Activated CD4-positive, alpha-beta T cell treated with anti-CD3 and anti-CD28 coated beads, Interleukin-2, amount 50 U/mL, for 24 hours (primary cell): ENCODE measurements at places on chromosomes 2 and 18.

- DNase-seq: no peak
These were observed 499.9 kb upstream of the SPHKAP start for GRCh38 chr2:228681426-228681825.

- no peak for DNase-seq
These were observed 145.8 kb downstream of the MCFD2 start for GRCh38 chr2:46769809-46770208.

DNA sequence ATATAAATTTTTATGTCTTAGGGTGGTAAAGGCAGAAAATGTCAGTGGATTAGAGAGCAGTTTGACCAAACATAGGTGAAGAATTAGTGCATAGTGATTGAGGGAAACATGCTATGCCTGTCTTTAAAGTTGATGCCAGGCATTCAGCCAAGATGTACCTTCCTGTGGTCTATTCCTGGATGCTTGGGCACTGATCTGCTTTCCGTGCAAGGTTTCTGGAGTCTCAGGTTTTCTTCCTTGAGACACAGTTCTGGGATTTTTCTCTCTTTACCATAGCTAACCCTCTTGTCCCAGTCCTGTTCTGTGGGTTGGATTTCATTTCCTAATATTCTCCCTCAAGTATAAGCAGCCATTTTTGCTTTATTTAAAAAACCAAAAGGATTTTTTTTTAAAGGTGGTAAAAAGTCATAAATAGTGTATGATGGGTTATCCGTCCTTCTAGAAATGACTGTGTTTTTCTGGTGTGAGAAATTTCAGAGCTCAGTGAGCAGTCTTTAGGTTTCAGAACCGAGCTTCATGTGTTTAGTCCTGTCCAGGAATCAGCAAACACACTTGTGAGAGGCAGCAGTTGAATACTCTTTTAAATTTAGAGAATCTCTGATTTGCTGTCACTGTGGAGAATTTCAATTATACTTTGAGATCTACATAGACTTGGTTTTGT, 43.0 kb upstream of the CYBRD1 start:
- DNase-seq: no peak

- no peak for DNase-seq
These were observed 283.7 kb upstream of the VWC2L start for GRCh38 chr2:214127170-214127569.

DNA sequence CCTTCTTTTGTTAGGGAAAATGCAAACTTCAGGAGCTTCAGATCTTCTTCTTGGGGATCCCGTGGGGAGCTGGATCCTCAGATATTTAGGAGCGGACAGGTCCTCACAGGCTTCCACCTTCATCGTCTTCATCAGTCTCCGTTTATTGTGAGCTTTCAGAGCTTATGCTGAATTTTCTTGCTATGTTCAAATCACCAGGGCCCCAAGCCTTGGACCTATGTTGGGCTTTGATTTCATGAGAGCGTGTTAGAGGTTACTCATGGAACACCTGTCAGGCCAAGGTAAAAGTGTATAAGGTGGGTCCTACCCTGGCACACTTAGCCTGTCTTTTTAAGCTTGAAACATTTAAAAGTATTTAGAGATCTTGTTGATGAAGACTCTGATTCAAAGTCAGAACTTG, 212.9 kb downstream of the FAM210A start:
- no peak for DNase-seq

DNA sequence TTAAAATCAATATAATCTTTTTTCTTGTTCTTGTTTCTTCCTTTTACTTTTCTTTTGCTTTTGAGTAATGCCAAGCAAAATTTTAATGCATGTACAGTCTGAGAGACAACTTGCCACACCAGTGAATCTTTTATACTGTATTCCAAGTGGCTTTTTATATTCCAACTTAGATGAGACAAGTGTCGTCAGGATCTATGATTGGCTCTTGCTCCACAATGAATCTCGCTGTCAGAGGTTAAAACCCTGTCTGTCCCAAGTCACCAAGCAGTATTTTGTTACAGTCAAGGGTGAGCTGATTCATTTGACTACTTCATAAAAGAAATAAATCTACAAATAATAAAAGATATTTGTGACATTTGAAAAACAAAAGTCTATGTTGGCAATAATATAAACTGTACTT, at the start of gene MSTN:
Gene MSTN (minus strand): TSS at position 129 of the 400 bp plus-strand sequence. CDS start 133 bp downstream, outside the sequence.
- no peak for DNase-seq

GRCh38 chr2:231336236-231336635, 59.3 kb upstream of the B3GNT7 start:
- no peak for DNase-seq

DNA sequence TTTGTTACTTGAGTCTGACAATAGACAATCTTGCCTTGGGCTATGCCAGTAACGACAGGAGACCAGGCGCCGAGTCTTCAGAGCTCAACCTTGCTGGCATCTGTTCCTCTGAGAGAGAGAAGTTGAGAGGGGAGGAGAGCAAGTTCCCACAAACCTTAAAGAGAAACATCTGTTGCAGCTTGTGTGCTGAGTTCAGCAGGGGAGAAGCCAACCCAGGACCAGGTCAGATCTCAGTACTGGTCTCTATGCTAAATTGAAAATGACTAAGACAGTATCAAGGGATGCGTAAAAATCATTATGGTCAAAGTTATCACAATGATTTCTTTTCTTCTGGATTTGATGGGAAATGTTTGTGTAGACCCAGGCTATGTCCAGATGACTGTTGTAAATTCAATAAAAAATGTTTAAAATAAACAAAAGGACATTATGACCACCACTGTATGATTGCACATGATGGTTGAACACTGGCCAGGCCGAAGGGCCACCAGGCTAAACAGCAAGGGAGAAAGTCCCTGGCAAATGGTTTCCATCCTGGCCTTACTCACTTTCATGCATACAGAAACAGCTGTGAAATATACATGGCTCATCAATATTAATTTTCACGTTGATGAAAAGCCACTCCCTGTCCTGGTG, 100.3 kb upstream of the PMAIP1 start:
- DNase-seq: no peak

DNA sequence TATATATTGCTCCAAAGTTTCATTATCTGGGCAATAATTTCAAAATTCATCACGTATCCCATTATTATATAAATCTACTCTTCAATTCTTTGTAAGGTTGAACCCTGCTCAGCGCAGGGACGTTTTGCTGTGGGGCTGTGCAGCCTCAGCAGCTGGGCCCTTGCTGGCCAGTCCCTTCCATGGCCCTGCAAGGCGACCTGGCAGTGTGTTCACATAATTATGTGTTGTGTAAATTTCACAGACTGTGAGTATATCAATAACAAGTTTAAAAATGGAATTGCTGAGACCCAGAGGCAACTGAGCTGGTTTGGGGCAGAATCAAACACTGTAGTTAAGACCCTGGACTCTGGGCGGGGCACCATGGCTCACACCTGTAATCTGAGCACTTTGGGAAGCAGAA, 16.1 kb upstream of the MAL start:
- DNase-seq: no peak

- no peak for DNase-seq
These were observed 26.5 kb downstream of the TTC32 start for GRCh38 chr2:19875280-19875679.

DNA sequence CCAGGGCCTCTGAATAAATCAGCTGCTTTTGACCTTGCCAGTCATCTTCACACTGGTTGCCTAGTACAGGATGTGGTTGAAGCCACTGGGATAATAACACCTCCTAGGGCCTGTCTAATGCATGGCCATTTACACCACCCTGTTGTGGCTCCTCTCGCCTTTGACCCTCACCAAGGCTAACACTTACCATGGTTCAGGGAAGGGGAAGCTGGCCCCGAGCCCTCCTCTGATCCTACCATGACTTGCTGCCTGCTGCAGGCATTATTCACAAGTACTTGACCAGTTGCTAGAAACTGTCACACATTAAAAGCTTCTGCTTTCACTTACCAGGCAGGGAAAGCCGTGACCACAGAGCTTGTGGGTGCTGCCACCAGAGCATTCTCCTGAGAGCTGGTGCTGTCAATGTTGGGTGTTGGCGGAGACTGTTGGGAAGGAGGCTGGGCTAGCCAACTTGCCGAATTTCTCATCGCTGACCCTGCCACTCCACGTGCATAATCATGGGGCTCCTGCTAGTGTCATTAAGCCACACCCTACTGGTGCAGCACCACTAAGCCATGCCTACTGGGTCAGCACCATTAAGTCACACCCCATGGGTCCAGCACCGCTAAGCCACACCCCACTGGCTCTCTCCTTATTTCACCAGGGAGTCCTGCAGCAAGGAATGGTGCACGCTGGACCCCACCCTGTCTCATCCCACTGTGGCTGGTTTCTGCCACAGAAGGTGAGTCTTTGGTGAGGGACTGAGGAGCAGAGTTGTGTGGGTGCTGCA, 47.0 kb upstream of the TTC39C start:
- DNase-seq: no peak

GRCh38 chr2:39696101-39696553, 30.4 kb downstream of the TMEM178A start:
- no peak for DNase-seq

GRCh38 chr18:12279781-12280531, 25.8 kb downstream of the CIDEA start:
- no peak for DNase-seq

DNA sequence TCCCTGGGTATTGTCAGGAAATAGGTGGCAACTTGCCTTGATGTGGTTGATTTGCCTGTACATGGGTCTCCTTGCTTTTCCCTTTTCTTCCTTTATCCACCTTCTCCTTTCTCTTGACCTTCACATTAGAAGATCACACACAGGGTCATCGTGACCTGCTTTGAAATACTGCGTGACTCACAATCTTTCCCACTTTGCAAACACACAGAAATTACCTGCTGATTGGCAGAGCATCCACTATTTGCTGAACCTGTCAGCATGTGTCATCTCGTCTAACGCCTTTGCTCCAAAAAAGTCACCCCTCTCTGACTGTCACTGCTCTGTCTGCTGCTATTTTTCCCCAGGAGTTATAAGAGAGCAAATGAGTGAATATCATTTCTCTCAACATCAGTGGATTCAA, 60.8 kb downstream of the MYO3B start:
- DNase-seq: no peak

DNA sequence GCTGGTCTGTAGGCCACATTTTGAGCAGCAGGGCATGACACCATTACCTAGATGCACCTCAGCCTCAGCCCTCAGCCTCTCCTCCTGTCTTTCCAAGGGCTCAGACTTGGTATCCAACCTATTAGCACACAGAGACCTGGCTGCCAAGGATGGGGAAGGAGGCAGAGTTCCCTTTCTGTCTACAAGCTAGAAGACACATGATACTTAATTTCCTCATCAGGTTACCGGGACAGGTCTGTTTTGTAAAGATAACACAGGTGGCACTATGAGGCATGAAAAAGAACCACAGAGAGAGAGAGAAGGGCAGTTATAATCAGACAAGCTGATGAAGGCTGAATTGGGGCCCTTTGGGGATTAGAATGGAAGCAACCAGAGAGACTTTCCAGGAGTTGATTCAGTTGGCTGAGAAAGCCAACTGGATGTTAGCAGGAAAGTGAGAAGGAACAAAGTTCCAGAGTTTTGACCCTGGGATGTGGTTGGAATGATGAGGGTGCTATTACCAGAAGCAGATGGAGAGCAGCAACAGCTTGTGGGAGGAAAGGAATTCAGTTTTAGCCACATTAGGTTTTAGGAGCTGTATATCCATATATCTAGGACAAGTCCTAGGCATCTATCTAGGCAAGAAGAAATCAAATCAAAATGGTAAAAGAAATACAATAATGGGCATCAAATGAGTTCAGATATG, 46.0 kb upstream of the RMND5A start:
- DNase-seq: no peak

DNA sequence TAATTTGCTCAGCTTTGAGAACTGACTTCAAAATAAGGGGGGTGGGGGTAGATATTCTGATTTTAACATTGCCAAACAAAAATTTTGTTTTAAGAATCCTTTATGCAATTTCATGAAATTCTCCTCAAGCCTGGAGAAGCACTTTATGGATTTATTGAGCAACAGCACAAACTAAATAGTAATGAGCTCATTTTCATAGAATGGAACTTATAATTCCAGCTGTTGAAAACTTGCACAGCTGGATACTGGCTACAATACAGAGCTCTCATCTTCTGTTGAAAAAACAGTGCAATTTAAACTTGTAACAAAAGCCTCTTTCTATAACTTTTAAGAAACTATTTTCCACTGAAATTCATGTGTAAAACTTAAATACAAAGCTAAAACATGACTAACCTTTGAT, 137.6 kb upstream of the FN1 start:
- DNase-seq: no peak

DNA sequence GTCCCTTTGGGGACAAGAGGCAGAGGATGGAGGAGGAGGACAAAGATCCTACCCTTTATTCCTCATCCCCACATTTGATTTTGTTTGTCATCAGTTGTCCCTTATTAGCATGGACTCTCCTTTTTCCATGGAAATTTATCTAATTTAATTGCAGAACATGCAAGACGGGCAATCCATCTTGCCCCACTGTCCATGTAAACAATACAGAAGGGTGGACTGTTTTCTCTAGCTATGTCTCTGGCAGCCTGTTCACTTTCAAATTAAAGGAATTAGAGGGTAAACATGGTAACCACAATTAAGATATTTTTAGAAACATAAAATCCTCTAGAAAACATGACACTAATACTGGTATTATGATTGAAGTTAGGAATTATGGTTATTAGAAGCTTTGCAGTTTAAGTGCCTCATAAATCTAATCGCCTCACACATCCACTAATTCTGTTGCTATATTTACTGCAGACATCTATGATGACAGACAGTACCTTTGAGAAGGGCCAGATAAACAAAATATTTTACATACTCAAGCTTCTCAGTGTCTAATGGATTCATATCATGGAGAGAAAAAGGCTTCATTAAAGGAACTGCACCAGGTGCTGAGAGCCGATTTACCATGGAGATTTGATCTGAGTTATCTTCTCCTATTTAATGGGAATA, 215.5 kb downstream of the LNPK start:
- DNase-seq: no peak

DNA sequence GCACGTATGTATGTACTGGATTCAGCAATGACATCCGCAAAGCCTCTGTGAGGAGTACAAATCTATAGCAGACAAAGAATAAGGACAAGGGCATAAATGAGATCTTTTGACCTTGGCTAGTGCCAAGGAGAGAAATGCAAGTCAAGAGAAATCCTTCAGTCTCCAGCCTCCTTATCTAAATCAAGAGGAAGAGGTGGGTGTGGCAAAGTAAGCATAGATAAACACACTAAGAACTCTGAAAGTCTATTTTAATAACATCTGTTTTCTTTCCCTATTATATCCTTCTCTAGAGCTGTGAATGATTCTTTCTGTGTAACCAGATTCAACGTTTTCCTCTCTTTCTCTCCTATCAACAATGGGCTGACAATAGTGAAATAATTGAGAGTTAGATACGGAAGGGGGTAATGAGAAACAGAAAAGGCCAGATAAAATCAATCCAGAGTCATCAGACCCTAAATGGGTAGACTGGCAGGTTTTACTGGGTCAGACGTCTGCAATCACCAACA, 118.5 kb upstream of the ZFP36L2 start:
- DNase-seq: no peak

- no peak for DNase-seq
These were observed 108.5 kb upstream of the RND3 start for GRCh38 chr2:150595803-150596470.

DNA sequence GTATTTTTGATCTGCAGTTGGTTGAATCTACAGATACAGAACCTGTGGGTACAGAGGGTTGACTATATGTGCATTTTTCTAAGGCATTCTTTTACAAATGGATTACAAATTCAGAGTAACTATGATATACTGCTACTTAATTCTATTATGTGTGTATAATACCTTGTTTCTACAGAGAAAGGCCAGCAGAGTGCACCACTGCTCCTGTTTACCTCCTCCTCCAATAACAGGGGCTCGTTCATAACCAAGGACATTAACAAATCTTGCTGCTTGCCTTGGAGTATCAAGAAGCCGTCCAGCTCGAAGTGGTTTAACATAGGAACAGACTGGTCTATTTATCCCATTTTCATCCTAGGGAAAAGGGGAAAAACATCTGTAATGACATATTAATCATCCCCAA, 16.4 kb downstream of the CEP76 start:
- no peak for DNase-seq
